ENCODE measurements at places on chromosomes 4 and X.

GRCh38 chrX:39859991-39860861, 237.5 kb downstream of the BCOR start:
- peak; percentile 51 for DNase-seq

DNA sequence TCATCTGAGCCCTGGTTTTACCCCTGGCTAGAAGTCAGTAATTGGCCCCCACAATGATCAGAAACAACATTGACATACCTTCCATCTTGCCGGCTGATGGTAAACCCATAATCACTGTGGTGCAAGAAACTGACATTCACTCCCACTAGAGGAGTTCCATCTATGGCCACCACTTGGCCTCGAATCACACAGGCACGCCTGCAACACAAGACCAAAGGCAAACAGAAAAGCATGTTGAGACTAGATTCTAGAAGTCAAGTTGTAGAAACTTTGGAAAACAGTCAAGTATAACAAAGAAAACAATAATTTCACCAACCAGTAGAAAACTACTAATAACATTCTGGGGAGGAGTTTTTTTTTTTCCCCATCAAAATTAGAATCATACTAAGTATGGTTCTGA, 183.4 kb downstream of the SH2D1A start:
- DNase-seq: no peak

GRCh38 chrX:101483705-101484104, 1.6 kb upstream of the ARMCX4 start:
- no peak for DNase-seq

- DNase-seq: no peak
Observed at GRCh38 chrX:38318196-38318595, 9.1 kb downstream of the RPGR start.

DNA sequence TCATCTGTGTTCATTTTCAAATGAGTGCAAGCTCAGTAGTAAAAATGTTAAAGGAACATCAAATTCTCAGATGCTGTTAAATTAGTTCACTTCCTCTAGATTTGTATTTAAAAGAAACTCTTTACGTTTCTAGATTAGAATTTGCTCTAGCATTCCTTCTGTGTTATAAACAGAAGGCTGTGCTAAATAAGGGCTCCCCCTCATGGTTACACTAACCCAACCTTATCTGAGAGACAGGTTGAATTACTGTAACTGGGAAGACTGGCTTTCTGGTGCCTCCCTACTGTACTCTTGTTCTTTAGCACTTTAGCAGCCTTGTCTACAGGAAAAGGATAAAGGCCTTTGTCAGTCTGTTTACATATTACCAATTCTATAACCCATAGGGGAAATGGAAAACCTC, 56.8 kb downstream of the RXFP1 start:
- DNase-seq: peak; percentile 32

DNA sequence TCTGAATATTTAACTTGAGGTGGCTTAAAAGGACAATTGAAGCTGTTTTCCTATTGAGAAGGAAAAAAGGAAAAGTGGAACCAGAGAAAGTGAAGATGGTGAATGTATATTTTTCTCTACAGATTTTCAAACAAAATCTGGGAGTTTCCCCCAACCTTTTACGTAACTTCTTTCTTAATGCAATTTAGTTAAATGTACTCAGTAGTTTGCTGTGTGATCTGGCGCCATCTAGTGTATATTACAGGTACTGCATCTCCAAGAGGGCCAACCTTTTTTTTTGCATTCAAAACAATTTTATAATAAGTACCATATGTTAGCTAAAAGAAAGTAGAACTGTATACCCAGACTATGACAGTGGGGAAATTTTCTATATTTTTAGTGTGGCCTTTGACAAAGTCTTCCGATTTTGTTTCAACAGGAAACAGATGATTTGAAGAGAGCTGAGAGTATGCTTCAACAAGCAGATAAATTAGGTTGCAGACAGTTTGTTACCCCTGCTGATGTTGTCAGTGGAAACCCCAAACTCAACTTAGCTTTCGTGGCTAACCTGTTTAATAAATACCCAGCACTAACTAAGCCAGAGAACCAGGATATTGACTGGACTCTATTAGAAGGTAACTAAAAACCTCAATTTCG, 82.0 kb downstream of the PLS3 start:
- DNase-seq: peak; percentile 66

GRCh38 chrX:128931071-128931470, 592.2 kb downstream of the SMARCA1 start:
- no peak for DNase-seq

DNA sequence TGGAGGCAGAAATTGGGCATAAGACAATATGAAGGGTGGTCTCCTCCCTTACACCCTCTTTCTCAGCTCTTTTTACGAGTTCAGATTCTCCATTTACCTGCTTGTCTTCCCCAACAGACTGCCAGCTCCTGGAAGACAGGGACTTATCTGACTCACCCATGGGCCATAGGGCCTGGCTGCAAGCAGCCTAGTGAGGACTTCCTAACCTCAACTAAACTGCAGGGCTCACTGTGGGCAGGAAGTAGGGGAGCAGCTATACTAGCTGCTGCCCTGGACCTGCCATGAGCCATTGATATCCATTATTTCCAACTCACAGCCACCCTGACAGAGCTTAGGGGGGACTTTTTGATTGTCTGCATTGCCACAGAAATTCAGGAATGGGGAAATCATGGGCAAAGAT, 11.5 kb upstream of the ZNF718 start:
- DNase-seq: no peak

GRCh38 chrX:119537487-119537886, 27.7 kb downstream of the STEEP1 start:
- DNase-seq: no peak

- no peak for DNase-seq
Observed at GRCh38 chrX:46262304-46262703, 282.9 kb downstream of the ZNF674 start.

DNA sequence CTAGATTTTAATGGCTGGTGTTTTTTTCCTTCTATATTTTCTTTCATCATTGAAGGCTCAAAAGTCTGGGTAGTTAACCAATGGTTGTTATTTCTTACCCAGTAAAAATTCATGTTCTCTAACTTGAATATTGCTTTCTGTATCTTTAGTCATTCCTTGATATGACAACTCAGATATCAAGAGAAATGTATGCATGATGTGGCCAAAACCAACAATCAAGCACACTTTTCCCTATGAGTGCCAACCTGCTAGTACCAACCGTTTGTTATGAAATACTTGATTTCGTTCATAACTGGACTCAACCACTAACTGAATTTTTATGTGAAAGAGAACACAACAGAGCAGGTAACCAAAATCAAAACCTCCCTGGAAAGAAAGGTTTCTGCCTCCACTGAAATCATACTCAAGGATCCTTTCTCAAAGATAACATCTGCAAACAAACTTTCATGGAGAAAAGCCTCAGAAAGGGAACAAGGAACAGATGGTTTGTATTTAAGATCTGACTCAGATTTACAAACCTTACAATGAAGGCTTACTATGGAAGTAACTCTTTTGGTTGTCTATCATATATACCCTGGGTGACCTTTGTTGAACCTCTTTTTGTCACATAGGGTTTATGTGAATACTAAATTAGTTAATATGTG, 8.3 kb upstream of the VEGFC start:
- DNase-seq: no peak

GRCh38 chr4:187077744-187078401, 354.2 kb upstream of the FAT1 start:
- no peak for DNase-seq

DNA sequence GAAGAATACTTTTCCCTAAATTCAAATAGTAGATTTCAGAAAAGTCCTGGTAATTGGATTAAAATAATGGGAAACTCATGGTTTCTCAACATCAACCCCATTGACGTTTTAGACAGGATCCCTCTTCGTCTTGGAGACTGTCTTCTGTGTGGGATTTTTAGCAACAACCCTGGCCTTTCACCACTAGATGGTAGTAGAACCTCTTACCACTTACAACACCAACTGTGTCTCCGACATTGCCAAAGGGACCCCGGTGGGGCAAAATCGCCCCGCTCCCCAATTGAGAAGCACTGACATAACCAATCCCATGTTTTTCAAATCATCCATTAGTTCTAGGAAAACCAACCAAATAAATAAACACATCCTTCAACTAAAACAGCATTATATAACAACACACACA, 16.9 kb upstream of the ANOS1 start:
- peak; percentile 22 for DNase-seq

- DNase-seq: no peak
Observed at GRCh38 chr4:137997496-137997895, 244.7 kb downstream of the SLC7A11 start.

- DNase-seq: no peak
Observed at GRCh38 chr4:40848940-40849339, 99.2 kb downstream of the NSUN7 start.

DNA sequence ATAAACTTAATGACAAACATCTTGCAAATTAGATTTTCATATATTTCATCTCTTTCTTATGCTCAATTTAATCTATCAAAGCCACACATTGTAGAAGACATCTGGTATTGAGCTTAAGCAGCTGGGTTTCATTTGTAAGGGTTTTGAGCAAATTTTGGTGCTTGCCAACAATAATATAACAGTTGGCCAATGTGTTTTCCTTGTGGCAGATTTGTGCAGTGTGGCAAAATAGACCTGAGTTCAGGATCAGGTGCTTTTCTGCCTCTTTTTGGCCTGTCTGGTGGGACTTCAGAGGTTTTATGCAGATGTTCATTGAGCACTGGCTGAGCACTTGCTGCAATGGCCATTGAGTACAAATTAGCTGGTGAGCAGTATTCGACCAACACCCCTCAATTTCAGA, 301.9 kb downstream of the BMPR1B start:
- no peak for DNase-seq

- DNase-seq: peak; percentile 96
Observed at GRCh38 chr4:57119054-57119651, 9.0 kb upstream of the IGFBP7 start.

GRCh38 chr4:174061026-174061425, 222.4 kb downstream of the FBXO8 start:
- no peak for DNase-seq

GRCh38 chr4:186999686-187000085, 276.0 kb upstream of the FAT1 start:
- no peak for DNase-seq
